ENCODE measurements at places on chromosomes 1 and 21.
A peak's percentile ranks its signal among the peaks of the same experiment; 100 is the strongest.

GRCh38 chr1:177983482-177984135 is 13.8 kb upstream of the SEC16B start:
- no peak for DNase-seq

- peak; percentile 78 for DNase-seq
These were observed 26.2 kb upstream of the C1orf105 start for GRCh38 chr1:172394141-172394751.

- no peak for DNase-seq
These were observed 28.2 kb upstream of the IKBKE start for GRCh38 chr1:206442101-206442500.

DNA sequence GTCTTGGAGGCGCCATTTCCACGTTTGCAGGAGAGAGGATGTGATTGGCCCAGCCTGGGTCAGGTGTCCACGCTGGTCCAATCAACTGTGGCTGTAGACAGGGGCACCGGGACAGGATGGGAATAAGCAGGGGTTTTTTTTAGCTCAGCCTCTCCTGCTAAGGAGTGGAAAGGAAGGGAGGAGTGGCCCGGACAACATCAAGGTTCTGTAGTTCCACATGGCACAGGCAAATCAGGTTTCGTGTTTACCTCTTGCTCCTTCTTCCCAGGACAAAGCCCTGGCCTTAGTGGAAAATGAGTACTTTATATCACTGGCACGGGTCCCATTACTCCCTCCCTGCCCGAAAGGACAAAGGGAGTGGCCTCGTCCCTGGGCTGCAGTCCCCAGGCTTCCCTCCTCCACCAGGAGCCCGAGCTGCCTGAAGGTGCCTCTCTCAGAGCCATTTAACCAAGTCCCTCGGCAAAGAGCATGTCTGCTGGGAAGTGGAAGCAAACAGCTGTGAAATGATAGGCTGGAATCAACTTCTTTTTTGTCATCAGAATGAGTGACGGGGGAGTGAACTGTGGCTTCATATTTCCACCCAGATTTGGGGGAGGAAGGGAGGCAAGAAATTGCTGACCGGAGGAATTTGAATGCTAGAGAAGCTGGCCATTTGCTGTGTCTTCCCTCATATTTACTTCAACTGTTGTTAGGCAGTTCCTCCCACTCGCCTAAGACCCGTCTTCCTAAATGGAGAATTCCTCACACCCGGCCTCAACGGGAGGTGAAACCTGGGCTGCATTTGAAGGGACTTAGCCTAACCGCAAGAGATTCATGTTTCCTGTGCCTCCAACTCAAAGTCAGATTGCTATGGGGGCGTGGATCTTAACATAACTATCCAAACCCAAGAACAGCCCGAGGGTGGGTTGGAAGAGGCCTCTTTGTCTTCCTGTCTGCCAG is 84.9 kb upstream of the SLC44A3 start:
- peak; percentile 74 for DNase-seq

DNA sequence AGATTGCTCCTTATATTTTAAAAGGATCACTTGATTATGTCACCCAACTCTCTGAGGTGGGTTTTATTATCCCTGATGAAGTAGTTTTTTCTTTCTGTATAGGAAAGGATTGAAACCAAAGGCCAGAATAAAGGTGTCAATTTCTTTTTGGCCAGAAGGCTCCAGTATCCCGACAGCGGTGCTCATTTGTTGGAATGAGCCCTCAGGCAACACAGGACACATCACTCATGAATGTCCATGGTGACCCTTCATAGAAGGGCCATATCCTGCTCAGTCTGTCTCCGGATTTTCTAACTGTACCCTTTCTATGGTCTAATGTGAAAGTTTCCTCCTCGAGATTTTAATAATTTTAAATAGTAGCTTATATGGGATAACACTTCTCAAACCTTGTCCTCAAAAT is 171.3 kb upstream of the USP24 start:
- no peak for DNase-seq

DNA sequence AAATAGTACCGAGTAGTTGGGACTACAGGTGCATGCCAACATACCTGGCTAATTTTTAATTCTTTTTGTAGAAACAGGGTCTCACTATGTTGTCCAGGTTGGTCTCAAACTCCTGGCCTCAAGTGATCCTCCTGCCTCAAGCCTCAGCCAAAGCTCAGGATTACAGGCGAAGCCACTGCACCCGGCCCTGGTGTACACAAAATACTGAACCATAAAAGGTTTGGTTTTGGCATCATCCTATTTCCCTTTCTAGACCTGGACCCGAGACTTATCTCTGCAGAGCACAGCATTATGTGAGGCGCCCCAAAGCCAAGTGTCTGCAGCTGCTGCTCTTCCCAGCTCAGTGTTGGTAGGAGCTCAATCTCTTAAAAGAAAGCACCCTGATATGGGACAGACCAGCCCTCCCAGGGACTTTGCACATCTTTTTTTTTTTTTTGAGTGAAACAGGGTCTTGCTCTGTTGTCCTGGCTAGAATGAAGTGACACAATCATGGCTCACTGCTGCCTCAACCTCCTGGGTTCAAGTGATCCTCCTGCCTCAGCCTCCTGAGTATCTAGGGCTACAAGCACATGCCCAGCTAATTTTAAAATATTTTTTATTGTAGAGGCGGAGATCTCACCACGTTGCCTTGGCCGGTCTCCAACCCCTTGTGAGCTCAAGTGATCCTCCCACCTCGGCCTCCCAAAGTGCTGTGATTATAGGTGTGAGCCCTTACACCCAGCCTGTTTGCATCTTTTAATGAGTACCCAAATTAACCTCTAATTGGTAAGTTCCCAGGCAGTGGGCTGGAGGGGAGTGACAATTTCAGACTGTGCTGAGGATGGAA is 20.4 kb downstream of the TEX35 start:
- no peak for DNase-seq

DNA sequence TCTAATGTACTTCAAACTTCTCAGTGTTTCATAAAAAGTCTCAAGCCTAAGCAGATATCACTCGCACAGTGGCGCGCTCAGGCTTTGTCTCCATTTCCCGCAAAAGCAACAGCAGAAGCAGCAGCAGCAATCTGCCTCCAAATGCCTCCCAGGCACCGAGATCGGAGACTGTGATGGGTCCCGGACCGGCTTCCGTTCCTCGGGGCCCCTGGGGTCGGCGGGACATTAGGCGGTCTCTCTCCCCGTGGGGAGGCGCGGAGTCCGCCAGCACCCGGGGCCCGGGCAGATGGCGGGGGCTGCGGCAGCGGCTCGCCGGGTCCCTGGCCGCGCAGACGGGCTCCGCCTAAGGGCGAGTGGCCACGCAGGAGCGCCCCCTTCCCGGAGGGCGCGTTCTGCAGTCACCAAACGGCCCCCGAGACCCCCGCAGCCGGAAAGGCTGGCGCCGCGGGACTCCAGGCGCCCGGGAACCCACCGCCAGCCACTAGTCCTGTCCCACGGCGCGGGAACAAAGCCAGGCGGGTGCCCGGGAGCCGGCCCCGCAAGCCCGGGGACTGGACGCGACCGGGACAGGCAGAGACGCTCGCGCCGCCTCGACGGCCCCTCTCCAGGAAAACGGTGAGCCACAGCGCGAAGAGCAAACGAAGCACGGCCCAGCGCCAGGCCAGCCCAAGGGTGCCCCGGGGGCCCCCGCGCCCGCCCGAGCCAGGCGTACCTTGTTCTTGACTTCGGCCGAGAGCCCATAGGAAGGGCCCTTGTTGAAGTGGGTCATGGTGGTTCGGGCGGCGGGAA is 590 bp downstream of the CNN3 start:
- DNase-seq: peak; percentile 61

GRCh38 chr1:26170472-26170821 is 739 bp downstream of the ZNF593 start:
- peak; percentile 13 for DNase-seq

- no peak for DNase-seq
These were observed 19.9 kb upstream of the SERPINC1 start for GRCh38 chr1:173937062-173937461.

DNA sequence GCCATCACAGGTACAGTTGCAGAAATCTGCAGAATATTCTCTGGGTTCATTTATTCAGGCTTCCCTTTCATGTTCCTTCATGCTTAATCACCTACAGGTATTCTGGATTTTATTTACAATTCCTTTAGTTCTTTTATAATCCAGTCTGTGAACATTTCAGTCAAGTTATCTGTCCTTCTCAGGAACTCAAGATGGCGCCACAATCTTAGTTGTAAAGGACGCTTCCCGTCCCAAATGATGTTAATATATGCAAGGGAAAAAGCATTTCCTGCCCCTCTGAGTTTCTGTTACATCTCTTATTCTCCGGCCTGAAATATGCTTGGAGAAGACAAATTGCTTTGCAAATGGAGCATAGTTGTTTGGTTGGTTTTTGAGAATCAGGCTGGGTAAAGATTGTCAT is 19.3 kb downstream of the F3 start:
- peak; percentile 23 for DNase-seq

DNA sequence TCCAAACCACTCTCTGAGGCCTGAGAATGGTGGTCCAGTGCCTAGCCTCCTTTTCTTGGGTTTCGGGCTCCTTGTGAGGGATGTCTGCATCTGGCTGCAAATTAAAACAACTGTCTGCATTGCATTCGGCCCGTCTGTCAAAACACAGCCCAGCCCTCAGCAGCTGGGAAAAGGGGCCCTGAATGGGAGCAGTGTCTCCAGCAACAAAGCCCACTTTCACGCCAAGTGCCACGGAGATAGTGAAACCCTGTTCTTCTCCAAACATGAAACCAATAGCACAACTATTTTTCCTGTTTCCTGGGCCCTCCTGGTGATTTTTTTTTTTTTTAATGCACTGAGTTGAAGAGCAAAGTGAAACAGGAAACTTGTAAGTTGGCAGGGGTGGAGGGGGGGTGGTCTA is 138.4 kb downstream of the PLXNA2 start:
- DNase-seq: no peak

DNA sequence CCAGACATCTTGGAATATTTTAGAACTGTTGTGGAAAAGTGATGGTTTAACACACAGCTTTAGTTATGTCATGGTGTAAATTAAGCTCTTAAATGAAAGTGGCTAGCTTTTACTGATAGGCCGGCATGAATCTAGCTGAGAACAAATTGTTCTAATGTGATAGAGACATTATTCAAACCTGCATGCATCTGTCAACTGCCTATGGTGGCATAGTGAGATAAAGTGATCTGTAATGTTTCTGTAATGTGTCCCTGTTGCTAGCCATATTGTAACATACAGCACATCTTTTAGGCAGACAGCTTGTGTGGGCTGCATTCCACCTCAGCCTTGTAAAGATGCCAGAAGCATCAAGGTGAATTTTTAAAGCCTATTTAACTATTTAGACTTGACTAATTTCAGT is 16.0 kb downstream of the LRIG2 start:
- no peak for DNase-seq

GRCh38 chr21:37737507-37737906 is 178.8 kb downstream of the KCNJ6 start:
- DNase-seq: no peak

- DNase-seq: no peak
These were observed 54.3 kb upstream of the GOLT1A start for GRCh38 chr1:204268101-204268500.

DNA sequence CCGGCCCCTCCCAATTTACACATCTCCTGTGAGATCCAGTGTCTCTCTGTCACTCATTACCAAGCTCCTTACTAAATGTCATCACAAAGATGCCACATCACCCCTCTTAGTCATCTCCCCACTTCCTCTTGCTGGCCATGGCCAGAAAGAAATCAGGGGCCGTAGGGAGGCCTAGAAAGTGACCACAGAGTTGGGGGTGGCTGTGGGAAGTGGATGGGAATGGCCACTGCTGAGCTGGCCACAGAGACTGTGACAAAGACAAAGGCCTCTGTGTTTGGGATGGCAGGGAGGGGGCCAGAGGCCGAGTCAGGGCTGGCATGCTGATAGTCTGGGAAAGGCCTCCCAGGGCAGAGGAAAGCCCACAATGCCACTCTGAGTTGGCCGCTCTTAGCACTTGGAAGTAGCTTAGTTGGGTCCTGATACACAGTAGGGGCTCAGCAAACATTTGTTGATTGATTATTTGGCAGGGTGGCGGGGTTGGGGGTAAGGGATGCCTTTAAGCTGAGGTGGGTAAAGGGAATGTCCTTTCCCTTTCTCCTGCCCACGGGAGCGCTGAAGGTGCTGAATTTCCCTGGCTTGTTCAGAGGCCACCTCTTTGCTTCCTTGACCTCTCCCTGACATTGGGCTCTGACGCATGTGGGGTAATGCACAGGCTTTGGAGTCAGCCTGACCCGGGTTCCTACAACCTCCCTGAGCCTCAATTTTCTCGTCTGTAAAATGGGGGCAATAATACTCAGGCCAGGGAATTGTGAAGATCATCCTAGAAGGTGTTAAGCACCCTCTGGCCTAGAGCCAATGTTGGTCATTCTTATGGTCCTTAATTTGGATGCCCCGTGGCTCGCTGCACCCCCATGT is 13.2 kb downstream of the NAV1 start:
- DNase-seq: no peak

GRCh38 chr1:68051475-68051874 is 1.0 kb upstream of the DIRAS3 start:
- peak; percentile 18 for DNase-seq

- no peak for DNase-seq
These were observed 60.6 kb upstream of the SEC16B start for GRCh38 chr1:178030467-178030866.

DNA sequence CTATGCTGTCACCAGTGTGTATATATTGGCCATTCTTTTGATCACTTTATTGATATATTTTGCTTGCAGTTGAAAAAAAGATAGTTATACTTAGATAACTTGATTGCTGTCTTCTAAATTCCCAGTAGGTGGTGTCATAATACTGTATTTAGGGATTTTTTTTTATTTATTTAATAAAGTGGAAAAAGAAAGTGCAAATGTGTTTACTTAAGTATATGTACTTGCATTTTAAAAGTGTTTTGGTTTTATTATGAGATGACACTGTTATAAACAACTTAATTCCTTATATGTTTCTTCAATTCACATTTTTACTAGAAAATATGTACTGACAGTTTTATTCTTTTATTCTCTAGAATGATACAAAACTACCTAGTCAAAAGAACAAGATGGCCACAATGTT is 164.8 kb downstream of the USP25 start:
- no peak for DNase-seq

DNA sequence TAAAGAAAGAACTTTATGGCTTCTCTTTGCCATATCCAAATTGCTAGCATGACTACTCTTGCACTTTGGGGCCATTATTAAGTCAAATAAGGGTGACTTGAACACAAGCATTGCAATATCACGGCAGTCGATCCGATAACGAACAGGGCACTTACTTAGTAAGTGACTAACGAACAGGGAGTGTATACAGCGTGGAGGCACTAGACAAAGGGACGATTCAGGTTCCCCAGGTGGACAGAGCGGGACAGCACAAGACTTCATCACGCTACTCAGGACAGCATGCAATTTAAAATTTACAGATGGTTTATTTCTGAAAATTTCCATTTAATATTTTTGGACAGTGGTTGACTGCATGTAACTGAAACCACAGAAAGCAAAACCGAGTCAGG is 5.4 kb upstream of the PITHD1 start:
- DNase-seq: no peak

GRCh38 chr1:41623736-41624135 is 139.3 kb upstream of the EDN2 start:
- no peak for DNase-seq

DNA sequence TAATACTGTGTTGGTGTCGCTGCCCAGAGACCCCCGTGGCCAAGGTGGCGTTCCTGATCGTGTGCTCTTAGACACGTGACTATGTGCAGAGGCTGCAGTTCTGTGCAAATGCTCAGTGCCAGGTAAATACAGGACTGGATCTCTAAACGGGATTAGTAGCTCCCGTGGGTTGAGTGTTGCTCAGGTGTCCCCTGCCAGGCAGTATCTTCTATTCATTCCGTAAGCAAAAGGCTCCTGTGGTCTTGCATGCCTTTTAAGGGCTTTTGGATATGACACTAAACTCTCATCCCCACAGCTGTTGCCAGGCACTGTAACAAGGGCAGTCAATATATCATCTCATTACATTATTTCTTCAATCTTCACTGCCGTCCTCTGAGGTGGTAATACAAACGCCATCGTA is 94.2 kb upstream of the MAP1LC3C start:
- DNase-seq: no peak

GRCh38 chr1:170755795-170756194 is 91.9 kb downstream of the PRRX1 start:
- no peak for DNase-seq

Data from thyroid gland (tissue), 4 donors.